Ovary (tissue), 10 donors: ENCODE measurements at places on chromosomes 1 and 21.
A peak's percentile ranks its signal among the peaks of the same experiment; 100 is the strongest.

- H3K4me3 ChIP-seq: no peak overlapping the region
- H3K36me3 ChIP-seq: no peaks in the 10 kb centered on the region
- no peak overlapping the region for H3K27ac ChIP-seq
- peak; percentile 24 for DNase-seq
Observed at GRCh38 chr21:32826329-32827167, 55.0 kb upstream of the PAXBP1 start.

DNA sequence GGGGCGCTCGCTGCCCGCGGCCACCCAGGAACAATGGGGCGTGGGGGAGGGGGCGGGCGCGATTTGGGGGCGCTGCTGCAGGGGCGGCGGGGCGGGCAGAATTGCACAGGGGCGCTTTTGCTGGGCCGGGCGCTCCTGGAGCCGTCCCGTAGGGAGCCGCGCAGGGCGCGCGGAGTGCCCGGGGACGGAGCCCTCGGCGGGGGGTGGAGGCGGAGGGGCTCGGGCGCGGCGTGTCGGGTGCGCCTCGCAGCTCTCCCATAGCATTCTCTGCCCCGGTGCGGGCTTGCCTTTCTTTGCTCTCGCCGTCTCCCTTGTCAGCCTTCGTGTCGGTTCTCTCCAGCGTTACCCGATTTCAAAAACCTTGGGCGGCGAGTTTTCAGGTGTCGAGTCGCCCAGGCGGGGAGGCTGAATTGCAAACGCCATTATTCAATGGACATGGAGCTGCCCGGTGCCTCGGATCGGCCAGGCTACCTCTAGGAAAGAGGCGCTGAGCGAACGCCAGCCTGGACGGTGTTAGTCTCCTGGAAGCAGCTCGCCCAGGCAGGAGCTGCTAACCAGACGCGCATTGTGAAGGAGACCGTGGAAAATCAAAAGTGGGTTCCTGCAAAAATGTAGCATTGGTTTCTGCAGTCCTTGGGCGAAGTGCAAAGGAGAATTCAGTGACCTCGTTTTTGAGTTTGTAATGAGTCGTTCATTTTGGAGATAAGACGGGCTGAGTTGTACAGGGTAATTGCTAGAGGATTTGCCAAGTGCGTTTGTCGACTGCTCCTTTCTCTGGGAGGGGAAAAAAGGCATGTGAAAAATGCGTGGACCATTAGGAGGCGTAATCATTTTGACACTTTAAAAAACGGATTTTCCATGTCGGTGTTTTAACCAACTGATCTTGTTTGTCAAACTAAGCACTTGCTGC lies 626 bp downstream of the CXADR start:
- peak; percentile 42 for DNase-seq
- H3K27ac ChIP-seq: no peak overlapping the region
- no peaks in the 10 kb centered on the region for H3K4me1 ChIP-seq
- peak overlapping the region; percentile 86 for H3K4me3 ChIP-seq
- no peaks in the 10 kb centered on the region for H3K27me3 ChIP-seq

DNA sequence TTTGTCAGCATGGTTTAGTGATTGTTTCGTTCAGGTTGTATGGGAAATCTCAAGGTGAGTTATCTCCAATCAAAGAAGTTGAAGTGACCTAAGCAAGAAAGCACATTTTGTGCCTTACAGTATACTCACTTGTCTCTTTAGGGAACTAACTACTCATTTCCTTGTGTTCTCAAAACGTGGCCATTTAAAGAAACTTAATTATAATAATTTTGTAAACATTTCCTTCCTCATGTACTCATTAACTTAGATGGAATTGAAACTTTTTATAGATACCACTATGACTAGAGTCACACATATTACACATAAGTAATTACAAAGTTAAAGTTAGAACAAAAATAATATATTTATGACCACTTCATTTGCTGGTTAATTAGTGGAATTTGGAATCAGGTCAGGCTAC lies 552.6 kb downstream of the MRPL39 start:
- H3K36me3 ChIP-seq: no peaks in the 10 kb centered on the region
- H3K27me3 ChIP-seq: no peaks in the 10 kb centered on the region
- H3K4me1 ChIP-seq: no peaks in the 10 kb centered on the region
- no peak overlapping the region for H3K27ac ChIP-seq

DNA sequence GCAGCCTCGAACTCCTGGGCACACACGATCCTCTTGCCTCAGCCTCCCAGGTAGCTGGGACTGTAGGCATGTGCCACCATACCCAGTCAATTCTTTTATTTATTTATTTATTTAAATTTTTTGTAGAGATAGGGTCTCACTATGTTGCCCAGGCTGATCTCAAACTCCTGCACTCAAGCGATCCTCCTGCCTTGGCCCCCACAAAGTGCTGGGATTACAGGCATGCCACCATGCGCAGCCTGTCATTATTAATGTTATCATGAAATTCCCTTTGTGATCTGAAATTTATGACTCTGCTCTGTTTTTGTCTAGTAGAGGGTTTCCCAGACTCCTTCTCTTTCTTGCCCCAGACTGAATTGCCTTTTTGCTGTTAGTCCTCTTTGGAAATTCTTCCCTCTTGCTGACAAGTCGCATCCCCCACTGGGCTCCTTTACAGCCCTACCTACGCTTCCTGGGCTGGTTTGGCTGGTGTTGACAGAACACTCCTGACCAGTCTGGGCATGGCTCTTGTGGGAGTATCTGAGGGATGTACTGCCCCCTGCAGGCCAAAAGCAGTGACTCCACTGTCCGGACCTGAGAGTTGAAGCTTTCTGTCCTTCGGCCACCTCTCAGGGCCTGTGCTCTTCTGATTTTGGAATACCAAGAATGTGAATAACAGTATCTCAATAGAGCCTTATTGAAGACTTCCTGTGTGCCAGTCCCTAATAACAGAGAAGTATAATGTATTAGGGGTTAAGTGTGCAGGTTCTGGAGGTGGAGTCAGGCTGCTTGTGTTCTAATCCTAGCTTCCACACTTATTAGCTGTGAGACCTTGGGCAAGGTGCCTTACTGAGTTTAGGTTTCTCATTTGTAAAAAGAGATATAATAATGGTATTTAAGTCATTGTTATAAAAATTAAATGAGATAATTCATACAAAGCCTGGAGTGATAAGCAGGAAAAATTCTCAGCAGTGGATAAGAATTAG lies 28.2 kb downstream of the TCEANC2 start:
- H3K36me3 ChIP-seq: no peaks in the 10 kb centered on the region
- peak; percentile 34 for DNase-seq
- no peak overlapping the region for H3K4me3 ChIP-seq
- no peaks in the 10 kb centered on the region for H3K27me3 ChIP-seq

- no peak overlapping the region for H3K4me3 ChIP-seq
- DNase-seq: no peak
- H3K4me1 ChIP-seq: no peaks in the 10 kb centered on the region
- H3K27ac ChIP-seq: no peak overlapping the region
Observed at GRCh38 chr21:26632691-26633090, 59.6 kb upstream of the CYYR1 start.

- no peaks in the 10 kb centered on the region for H3K27me3 ChIP-seq
- no peaks in the 10 kb centered on the region for H3K4me1 ChIP-seq
- H3K27ac ChIP-seq: no peak overlapping the region
- H3K4me3 ChIP-seq: no peak overlapping the region
- no peak for DNase-seq
Observed at GRCh38 chr1:43653339-43653738, 3.4 kb downstream of the KDM4A start.

- no peaks in the 10 kb centered on the region for H3K27me3 ChIP-seq
- no peak overlapping the region for H3K27ac ChIP-seq
- no peak for DNase-seq
Observed at GRCh38 chr1:246139745-246140182, 367.3 kb downstream of the SMYD3 start.

DNA sequence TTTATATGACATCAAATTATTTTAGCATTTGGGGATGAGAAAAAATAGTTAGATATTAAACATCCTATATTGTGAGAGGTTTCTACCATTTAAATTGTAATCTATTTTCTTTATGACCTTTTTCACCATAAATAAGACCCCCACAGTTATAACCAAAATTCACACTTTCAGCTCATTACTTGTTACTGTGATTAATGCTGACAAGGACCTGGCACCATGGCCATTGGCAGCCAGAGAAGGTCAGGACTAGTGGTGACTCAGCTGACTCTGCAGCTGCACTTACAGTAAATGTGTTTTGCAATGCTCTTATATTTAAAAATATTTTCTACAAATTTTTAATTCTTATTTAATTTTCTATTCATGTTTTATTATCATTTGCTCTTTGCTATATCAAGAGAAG lies 133.3 kb upstream of the C1orf105 start:
- H3K27ac ChIP-seq: no peak overlapping the region
- no peaks in the 10 kb centered on the region for H3K27me3 ChIP-seq
- no peaks in the 10 kb centered on the region for H3K36me3 ChIP-seq
- peaks cover 4% of the 10 kb centered on the region for H3K4me1 ChIP-seq
- no peak overlapping the region for H3K4me3 ChIP-seq

DNA sequence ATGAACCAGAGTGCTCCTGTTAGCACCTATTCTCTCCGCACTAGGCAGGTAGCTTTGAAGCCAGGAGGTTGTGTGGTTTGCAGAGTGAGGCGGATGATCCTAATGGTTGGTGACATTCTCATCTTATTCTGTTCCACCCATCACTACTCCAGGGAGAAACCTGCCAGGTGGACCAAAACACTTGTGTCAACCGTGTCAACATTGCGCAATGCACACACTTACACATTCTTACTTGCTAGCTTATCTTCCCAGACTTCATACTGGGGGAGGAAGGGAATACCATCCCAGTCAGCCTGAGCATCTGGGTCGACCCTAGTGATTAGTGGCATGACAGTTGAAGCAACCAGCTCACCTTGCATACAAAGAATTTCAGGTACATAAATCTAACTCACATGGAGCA lies 236.9 kb downstream of the RPS6KC1 start:
- no peak overlapping the region for H3K27ac ChIP-seq
- no peaks in the 10 kb centered on the region for H3K36me3 ChIP-seq
- no peaks in the 10 kb centered on the region for H3K4me1 ChIP-seq

GRCh38 chr1:38456531-38456876 lies 403.1 kb downstream of the RRAGC start:
- H3K4me1 ChIP-seq: no peaks in the 10 kb centered on the region
- H3K4me3 ChIP-seq: no peak overlapping the region
- H3K27me3 ChIP-seq: no peaks in the 10 kb centered on the region
- H3K27ac ChIP-seq: no peak overlapping the region
- DNase-seq: no peak

DNA sequence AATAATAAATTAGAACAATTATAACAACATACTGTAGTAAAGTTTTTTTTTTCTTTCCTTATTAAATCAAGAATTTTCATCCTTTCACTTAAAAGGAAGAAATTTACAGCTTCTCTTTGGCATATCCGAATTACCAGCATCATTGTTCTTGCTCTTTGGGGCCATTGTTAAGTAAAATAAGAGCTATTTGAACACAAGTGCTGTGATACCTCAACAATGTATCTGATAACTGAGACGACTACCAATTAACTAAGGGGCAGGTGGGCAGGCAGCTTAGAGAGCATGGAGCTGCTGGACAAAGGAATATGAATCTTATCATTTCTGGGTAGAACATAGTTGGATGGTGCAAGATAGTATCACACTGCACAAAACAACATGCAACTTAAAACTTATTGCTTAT lies 719.9 kb upstream of the TMPRSS15 start:
- no peaks in the 10 kb centered on the region for H3K4me1 ChIP-seq
- DNase-seq: no peak
- H3K27ac ChIP-seq: no peak overlapping the region
- no peaks in the 10 kb centered on the region for H3K27me3 ChIP-seq
- no peak overlapping the region for H3K4me3 ChIP-seq
